ENCODE measurements at places on chromosomes 2 and 18. TPM values are rescaled to one million over a fixed set of nuclear protein-coding genes. Genes with fewer than 3 reads are reported as not detected.

GRCh38 chr18:35573531-35573930 lies 8.0 kb upstream of the GALNT1 start:
- no peak for DNase-seq

DNA sequence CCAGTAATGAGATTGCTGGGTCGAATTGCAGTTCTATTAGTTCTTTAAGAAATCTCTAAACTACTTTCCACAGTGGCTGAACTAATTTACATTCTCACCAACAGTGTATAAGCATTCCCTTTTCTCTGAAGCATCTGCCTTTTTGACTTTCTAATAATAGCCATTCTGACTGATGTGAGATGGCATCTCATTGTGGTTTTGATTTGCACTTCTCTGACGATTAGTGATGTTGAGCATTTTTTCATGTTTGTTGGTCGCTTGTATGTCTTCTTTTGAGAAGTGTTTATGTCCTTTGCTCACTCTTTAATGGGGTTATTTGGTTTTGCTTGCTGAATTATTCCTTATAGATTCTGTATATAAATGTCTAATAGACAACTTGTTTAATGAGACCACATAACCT lies 69.6 kb upstream of the UGP2 start:
- DNase-seq = no peak

- no peak for DNase-seq
Observed at GRCh38 chr2:211495339-211495738, 938.9 kb downstream of the CPS1 start.

DNA sequence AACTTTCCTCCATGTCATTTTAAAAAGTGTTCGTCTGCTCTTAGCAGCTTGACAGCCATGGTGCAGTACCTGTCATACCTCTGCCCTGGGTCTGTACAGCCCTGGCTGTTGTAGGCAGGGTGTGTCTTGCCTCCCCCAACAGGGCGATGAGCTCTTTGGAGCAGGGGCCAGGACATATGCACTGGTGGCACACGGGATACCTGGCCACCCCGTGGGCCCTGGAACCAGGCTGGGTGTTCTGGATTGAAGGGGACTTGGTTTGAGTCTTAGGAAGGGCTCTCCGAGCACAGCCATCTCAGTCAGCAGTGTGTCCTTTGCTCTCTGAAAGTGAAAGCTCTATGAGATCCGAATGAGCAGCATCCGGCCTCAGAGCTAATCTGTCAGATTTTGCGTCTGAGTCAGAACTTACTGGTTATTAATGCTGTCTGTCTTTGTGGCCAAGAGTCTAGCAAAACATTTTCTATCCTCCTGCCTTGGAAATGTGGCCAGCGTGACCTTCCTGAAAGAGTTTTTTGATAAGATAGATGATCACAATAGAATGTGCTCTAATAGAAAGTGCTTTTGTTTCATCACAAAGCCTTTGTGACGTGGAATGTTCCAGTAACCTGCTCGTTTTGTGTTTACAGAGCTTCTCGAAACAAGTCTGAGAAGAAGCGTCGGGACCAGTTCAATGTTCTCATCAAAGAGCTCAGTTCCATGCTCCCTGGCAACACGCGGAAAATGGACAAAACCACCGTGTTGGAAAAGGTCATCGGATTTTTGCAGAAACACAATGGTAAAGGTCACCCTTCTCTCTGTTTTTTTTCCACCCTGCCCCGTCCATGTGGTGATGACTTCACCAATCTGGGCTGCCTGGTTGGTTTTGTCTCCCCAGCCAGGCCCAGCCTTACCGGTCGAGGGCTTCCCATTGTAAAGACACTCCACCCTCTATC lies 77.3 kb upstream of the RPL31 start:
- DNase-seq = no peak

- DNase-seq = no peak
Observed at GRCh38 chr18:62610351-62610700, 87.5 kb downstream of the ZCCHC2 start.

- no peak for DNase-seq
Observed at GRCh38 chr2:114384441-114384840, 58.0 kb upstream of the DPP10 start.

GRCh38 chr18:56575819-56576663 lies 62.4 kb downstream of the TXNL1 start:
- DNase-seq = no peak

CNTNAP5 gene
- total RNA-seq = not detected

DNA sequence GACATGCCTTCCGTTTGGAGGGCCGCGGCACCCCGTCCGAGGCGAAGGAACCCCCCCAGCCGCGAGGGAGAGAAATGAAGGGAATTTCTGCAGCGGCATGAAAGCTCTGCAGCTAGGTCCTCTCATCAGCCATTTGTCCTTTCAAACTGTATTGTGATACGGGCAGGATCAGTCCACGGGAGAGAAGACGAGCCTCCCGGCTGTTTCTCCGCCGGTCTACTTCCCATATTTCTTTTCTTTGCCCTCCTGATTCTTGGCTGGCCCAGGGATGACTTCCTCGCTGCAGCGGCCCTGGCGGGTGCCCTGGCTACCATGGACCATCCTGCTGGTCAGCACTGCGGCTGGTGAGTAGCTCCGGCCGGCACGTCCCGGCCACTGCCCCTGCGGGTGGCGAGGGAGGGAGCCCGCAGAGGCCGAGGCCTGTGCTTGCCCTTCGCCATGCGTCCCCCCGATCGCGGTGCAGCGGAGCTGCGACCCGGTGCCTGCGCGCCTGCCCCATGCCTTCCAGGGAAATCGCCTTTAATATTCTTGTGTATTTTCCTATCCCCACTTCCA lies 1.2 kb downstream of the BMPR2 start:
- DNase-seq = peak; percentile 92

DNA sequence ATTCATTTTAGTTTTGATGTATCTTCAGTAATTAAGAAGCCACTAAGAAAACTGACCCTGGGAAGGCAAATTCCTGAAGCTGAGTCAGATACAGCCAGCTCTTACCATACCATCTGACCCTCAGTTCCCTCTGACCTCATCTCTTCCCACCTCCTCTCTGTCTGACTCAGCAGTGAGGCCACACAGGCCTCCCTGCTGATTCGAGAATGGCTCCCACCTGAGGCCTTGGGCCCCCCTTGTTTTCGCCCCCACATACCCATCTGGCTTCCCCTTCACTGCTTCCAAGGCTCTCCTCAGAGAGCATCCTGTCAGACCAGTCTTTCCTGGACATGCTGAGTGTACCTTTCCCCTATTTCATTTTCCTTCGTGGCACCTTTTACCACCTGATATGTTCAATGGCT lies 71.0 kb upstream of the CYP1B1 start:
- DNase-seq = no peak

DNA sequence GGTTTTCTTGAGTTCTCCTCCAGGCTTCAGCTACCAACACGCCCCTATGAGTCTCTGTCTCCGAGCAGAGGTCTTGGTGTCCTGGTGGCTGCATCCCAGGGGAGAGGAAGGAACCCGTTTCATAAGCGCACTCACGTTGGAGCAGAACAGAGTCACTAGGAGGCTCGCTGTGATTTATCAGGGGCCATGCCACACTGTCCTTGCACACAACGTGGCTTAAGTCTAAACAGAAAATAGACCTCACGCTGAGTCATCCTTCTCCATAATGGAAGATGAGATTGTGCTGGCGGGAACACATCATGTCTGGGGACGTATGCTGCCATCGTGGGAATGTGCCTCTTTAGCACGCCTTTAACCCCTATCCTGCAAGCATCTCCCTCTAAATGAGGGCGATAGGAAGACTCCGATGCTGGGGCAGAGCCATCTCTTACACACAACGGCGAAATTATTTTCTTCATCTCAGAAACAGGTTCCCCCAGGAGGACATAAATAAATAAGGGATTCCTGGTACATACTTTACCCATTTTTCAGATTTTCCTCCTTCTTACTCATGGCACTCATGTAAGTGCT lies 211.4 kb downstream of the KLHL29 start:
- DNase-seq = no peak

DNA sequence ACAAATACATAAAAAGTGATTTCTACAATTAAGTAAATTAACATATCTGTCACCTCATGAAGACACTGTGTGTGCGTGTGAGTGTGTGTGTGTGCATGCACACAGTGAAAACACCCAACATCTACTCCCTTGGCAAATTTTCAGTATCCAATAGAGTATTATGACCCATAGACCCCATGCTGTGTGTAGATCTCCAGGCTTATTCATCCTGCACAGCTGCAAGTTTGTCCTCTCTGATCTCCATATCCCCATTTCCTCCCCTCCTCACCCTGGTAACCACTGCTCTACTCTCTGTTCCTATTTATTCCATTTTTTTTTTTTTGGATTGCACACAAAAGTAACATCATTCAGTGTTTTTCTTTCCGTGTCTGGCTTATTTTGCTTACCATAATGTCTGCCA lies 391.0 kb downstream of the SOX11 start:
- no peak for DNase-seq

GRCh38 chr2:191170301-191170636 lies 19.5 kb upstream of the STAT4 start:
- no peak for DNase-seq

GRCh38 chr18:45249246-45249661 lies 366.0 kb upstream of the SLC14A2 start:
- DNase-seq = no peak

DNA sequence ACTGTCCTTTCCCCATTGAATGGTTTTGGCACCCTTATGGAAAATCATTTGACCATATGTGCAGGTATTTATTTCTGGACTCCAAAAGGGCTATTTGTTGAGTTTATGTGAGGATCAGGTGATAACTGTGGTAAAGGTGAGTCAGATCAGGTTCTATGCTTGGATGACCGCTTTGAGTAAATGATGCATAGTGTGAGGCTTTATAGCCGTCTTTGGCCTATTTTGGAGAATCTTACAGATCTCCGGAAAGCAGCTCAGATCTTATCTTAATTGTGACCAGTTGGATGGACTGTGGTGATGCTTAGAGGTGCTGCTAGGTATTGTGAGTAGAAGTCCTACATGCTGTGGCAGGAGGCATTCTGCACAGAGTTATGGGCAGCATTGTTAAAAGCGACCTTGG lies 126.2 kb downstream of the METTL8 start:
- no peak for DNase-seq

- DNase-seq = no peak
Observed at GRCh38 chr2:52082646-52083045, 1050.7 kb upstream of the NRXN1 start.

- no peak for DNase-seq
Observed at GRCh38 chr2:28451793-28452533, 43.9 kb upstream of the PLB1 start.

SPRED2 gene
- 17.4 TPM for total RNA-seq

GRCh38 chr2:64054161-64054915 lies 35.1 kb upstream of the VPS54 start:
- no peak for DNase-seq

TUBA3E gene
- not detected for total RNA-seq

GRCh38 chr2:226799976-226800940 lies 638 bp upstream of the IRS1 start:
- no peak for DNase-seq

DNA sequence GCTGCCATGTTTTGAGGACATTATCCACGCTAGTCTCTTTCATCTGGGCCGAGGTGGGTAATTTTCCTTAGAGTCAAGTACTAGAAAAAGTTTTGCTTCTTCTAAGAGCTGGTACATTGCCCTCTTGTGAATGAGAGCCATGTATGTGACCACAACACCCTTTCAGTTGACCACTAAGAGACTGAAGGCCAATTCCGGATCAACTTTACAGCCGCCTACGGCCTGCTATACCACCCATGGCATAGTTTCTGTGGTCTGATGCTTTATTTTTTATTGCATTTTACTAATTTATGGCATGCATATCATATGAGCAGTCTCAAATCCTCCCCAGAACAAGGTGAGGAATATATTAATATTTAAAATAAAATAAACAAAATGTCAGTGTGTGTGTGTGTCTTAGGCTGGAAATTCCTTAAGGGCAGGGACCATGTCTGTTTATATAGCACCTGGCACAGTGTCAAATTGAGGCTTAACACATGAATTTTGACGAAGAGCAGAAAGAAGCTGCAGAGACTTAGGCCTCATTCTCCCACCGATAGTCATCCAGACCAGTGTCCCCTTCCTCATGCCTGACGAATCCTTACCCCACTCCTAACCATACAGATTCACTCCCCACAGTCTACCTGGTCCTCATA lies 35.4 kb downstream of the PSD4 start:
- DNase-seq = no peak
